Astrocyte of the hippocampus (primary cell): ENCODE measurements at places on chromosomes 11 and 22.

- DNase-seq = peak; percentile 4
Observed at GRCh38 chr11:131038597-131038996, 122.3 kb upstream of the SNX19 start.

- DNase-seq = no peak
Observed at GRCh38 chr11:79616392-79616851, 175.6 kb upstream of the TENM4 start.

GRCh38 chr22:48517039-48518030, 1310.3 kb downstream of the BRD1 start:
- peak; percentile 46 for DNase-seq

GRCh38 chr11:61569701-61570100, 11.2 kb downstream of the SYT7 start:
- DNase-seq = no peak

DNA sequence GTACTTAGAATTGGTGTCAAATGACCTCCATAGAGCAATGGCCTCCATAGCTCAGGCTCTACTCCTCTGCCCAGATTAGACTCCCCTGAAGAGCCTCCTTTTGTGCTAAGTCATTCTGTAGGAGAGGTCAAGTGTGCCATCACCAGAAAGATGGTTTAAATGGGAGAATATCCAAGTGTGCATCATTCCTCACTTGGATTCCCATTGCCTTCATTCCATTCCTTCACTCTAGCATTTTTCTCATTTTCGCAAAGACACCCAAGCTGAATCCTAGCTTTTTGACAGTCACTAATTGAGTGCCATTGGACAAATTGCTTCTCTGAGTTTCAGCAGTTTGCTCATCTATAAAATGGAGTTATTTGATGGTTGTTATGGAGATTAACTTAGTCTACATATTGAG, 16.9 kb downstream of the CLMP start:
- no peak for DNase-seq

- DNase-seq = no peak
Observed at GRCh38 chr22:42855211-42855610, 1.9 kb downstream of the ARFGAP3 start.

GRCh38 chr22:43543522-43544288, 131.9 kb downstream of the MPPED1 start:
- no peak for DNase-seq

DNA sequence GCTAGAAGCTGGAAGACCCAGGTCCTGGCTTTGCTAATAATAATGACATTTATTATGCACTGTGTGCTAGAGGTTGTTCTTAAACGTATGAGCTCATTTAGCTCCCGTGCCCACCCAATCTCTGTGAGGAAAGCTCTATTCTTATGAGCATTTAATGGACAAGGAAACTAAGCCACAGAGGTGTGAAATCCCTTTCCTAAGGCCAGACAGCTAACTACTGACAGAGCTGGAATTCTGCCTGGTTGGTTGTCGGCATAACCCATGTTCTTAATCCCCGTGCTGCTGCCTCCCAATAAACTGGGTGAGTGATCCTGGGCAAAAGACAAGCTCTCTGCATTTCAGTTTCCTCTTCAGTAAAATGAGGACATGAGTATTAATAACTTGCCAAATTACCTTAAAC, 49.4 kb downstream of the SNX19 start:
- DNase-seq = peak; percentile 37

DNA sequence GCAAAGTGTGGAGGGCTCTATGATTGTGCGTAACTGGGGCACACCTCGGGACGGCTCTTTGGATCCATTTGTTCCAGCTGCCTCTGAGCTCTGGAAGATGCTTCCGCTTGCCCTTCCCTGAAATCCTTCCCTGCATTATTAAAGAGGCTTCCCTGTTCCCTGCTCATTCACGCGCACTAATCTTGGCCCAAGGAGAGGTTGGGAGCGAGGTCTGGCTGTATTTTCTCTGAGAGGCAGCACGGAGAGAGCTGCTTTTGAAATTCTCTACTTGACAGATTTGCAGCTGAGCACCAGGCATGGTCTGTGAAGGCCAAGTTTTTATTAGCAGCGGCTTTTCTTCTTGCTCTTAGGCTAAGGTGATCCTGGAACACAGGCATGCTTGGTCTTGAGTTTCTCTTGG, 94.8 kb upstream of the NTM start:
- DNase-seq = peak; percentile 74

DNA sequence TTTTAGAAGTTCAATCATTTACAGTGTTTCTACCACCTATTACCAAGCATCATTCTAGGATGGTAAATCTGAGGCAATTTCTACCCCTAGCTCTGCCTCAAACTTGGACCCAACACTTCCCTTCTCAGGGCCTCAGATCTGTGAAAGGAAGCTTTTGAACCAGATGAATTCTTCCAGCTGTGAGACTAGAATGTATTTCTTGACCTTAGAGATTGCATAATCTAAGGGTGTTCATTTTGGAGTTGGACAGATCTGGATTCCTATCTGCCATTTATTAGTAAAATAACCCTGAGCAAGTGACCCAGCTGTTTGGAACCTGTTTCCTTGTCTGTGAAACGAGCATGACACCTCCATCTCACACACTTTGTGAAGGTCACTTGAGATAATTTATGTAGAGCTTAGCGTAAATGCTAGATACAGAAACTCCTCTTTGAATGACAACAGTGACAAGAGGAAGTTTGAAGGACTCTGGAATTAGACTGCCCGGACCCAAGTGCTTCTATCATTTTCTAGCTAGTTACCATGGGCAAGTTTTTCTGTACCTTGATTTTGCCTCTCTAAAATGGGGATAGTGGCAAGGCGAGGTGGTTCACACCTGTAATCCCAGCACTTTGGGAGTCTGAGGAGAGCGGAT, 3.8 kb upstream of the INTS5 start:
- DNase-seq = no peak

- DNase-seq = no peak
Observed at GRCh38 chr11:25456211-25456610, 875.7 kb upstream of the ANO3 start.

GRCh38 chr11:108838792-108839105, 173.9 kb downstream of the DDX10 start:
- DNase-seq = no peak

GRCh38 chr11:63737718-63738117, 30.9 kb downstream of the ZFTA start:
- DNase-seq = no peak

- no peak for DNase-seq
Observed at GRCh38 chr11:117439256-117439655, 111.6 kb downstream of the CEP164 start.

DNA sequence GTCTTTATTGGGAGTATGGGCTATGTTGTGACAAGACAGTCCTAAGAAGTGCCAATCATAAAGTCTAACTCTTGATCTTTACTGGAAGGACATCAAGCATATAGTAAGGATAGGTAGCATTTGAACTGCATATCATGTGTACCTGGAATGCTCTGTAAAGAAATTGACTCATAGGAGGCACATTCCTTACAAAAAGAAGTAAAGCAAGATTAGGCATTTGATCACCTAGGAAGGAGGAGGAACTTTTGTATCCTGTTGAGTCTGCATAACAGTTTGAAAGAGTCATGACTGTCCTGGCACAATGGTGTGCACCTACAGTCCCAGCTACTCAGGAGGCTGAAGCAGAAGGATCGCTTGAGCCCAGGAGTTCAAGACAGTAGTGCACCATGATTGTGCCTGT, 42.2 kb upstream of the DNAJB7 start:
- DNase-seq = no peak

GRCh38 chr11:127383026-127383425, 382.5 kb upstream of the KIRREL3 start:
- peak; percentile 85 for DNase-seq

GRCh38 chr11:130203766-130204702, 44.5 kb downstream of the ST14 start:
- no peak for DNase-seq

- DNase-seq = peak; percentile 44
Observed at GRCh38 chr11:102527684-102528083, 2.9 kb downstream of the MMP7 start.

DNA sequence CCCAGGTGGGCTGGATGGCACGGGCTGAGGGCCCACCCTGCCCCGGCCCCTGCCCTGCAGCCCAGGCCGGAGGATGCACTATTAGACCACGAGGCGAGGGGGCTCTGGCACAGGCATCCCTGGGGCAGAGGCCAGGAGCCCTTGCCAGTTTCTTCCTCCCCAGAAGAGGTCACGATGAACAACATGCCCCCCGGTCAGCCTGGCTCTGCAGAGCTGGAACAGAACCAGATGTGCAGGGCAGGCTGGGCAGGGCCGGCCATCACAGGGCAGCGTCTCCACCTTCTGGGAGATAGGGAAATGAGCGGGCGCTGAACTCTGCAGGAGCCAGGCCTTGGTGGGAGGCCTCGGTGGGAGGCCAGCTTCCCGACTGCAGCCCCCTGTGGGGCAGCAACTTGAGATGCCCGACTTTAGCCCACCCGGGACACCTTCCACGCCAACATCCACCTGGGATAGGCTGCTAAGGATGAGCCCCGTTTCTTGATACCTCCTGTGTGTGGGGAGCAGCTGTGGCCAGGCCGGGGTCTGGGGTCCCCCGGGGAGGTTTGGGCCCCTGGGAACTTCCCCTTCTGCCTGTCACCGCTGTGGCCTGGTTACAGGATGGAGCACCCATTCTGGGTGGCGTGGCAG, 21.8 kb upstream of the GNB1L start:
- DNase-seq = no peak

GRCh38 chr11:82675838-82676237, 57.8 kb downstream of the FAM181B start:
- DNase-seq = no peak

DNA sequence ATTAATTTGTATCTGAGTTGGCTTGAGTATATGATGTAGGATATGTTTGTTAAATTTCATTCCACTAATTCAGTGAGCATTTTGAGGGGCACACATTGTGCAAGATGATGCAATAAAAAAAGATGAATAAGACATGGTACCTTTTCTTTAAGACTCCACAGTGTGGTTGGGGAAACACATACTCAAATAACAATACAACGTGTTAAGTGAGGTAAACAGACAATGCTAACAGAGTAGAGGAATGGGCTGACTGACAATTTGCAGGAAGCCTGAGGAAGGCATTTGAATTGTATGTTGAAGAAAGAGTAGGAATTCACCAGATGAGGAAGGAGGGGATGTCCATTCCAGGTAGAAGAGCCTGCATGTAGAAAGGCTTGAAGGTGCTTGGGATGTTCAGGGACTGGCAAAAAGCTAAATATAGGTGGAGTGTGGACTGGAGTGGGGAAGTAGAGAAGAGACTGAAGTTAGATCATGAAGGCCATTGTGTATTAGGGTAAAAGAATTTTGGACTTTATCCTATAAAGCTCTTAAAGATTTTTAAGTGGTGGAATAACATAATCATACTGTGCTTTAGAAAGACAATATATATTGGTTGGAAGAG, 6.8 kb downstream of the RNF169 start:
- peak; percentile 18 for DNase-seq

DNA sequence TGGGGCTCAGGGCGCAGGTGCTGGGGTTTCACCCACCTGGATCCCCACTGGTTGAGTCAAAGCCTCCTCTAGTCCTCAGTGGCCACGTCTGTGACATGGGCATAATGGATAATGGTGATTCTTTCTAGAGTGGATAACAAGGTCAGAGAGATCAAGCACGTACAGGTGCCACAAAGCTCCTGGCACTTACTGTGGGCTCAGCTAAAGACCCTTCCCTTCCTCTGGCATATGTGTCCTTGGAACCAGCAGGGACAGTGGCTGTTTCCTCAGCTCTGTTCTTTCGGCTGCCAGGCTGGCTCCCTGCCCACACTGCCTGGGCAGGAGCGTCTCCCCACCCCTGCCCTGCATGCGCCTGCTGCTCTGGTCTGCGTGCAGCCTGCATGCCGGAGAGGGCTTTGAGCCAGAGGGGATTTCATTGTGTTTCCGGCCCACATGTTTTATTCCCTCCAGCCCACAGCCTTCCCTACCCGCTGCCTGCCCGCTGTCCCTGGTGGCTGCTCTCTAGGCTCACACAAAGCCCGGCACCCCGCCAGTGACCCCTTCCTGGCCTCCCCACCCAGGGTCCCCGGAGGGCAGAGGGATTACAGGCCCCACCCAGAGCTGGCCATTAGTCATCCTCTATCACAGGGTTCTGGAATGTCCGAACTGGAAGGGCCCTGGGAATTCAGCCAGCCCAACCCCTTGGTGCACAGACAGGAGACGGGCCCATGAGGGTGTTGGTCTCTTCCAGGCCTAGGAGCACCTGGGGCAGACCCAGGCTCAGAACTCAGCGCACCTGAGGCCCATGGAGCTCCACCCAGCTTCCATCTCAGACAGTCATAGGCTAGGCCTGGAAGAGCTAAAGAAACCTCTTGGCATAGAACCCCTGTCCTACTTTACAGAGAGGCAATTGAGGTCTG, 55.3 kb upstream of the GCAT start:
- peak; percentile 95 for DNase-seq

GRCh38 chr11:72642884-72643522, 31.2 kb downstream of the PDE2A start:
- peak; percentile 80 for DNase-seq

- peak; percentile 57 for DNase-seq
Observed at GRCh38 chr22:45216133-45217003, 24.3 kb downstream of the KIAA0930 start.
